Activated CD4-positive, alpha-beta T cell treated with anti-CD3 and anti-CD28 coated beads, Interleukin-2, amount 10 ng/mL, durations not matched to agents 24 days and 14 days (primary cell): ENCODE measurements at places on chromosomes 7 and 10.

GRCh38 chr7:65722361-65722792, 150.5 kb upstream of the VKORC1L1 start:
- no peaks in the 10 kb centered on the region for H3K27me3 ChIP-seq
- peak; percentile 91 for DNase-seq
- no peaks in the 10 kb centered on the region for H3K36me3 ChIP-seq
- peaks cover 4% of the 10 kb centered on the region for H3K4me1 ChIP-seq
- H3K4me3 ChIP-seq: no peak overlapping the region
- no peak overlapping the region for H3K27ac ChIP-seq

DNA sequence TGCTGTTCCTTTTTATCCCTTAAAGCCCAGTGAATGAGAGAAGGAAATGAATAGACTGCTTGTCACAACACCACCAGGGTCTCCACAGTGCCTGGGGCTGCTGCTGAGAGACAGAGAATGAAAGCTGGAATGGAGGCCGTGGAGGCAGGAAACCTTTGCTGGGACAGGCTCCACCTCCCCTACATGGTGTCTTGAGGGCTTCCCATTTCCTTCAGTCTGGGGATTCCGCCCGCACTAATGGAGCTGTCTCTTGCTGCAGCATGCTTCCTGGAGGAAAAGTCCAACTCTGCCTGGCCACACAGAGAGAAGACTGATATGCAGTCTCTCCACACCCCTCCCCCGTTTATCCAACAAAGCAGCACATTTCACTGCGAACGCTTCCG, 54.5 kb downstream of the LRRC4 start:
- H3K27ac ChIP-seq: no peak overlapping the region
- peaks cover 7% of the 10 kb centered on the region for H3K4me1 ChIP-seq
- DNase-seq: no peak
- no peaks in the 10 kb centered on the region for H3K27me3 ChIP-seq
- H3K4me3 ChIP-seq: no peak overlapping the region
- peaks cover 53% of the 10 kb centered on the region for H3K36me3 ChIP-seq

DNA sequence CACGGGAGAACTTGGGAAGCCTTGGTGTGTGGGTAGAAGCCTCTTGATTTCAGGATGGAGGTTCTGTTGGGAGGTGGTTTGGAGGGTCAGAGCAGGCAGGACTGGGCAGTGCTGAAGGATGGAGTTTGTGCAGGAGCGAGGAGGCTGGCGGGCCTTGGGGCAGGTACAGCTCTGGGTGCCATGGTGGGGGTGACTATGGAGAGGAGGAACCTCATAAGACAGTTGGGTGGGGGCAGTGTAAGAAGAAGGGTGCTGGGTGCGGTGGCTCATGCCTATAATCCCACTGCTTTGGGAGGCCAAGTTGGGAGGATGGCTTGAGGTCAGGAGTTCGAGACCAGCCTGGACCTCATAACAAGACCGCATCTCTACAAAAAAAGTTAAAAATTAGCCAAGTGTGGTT, 54.7 kb upstream of the GTF2IRD1 start:
- no peaks in the 10 kb centered on the region for H3K36me3 ChIP-seq
- no peak overlapping the region for H3K4me3 ChIP-seq
- DNase-seq: no peak

DNA sequence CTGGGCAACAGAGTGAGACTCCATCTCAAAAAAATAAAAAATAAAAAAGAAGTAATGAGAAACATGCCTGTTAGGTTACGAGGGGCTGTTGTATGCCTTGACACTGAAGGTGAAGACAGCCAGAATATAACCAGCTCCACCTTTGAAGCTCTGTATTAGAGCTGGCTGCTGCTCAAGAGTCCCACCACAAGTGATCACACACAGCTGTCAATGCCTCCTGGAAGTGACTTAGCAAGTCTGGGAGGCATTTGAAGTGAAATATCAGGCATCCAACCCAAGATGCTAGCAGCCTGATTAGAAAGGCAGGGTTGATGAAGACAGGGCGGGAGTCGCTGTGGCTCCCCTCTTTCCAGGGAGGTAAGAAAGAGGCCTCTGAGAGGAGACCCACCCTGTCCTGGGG, 34.1 kb upstream of the INPP5F start:
- H3K36me3 ChIP-seq: no peaks in the 10 kb centered on the region
- H3K4me1 ChIP-seq: peaks cover 16% of the 10 kb centered on the region
- H3K27ac ChIP-seq: no peak overlapping the region
- no peak overlapping the region for H3K4me3 ChIP-seq
- DNase-seq: no peak

DNA sequence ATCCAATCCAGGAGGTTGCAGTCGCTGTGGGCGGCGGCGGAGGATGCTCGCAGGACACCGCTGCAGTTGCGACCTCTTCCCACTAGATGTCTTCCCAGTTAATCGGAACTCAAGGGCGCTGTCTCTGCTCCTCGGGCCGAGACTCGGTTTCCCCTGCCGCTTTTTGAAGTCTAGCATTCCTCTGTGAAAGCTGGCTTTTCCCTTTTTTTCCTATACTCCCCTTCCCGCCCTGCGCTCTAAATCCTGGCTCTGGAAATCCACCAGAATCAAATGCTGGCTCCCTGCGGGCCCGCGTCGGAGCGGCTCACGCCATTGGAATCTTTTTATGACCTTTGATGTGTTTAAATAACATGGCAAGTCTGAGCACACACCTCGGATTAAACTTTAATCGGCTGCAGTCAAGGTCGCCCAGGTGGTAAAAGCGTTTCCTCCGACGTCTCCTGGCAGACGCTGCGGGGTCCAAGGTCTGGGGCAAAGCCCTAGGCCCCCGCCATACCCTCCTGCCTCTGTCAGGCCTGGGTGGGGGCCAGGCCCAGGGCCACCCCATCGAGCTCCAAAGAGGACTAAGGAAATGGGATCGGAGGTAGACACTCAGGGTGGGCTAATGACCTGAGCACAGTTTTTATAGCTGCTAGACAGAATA, 10.7 kb upstream of the HOXA13 start:
- H3K36me3 ChIP-seq: no peaks in the 10 kb centered on the region
- peaks cover 4% of the 10 kb centered on the region for H3K4me1 ChIP-seq
- H3K27me3 ChIP-seq: peaks cover 90% of the 10 kb centered on the region
- H3K4me3 ChIP-seq: no peak overlapping the region
- peak; percentile 81 for DNase-seq
- H3K27ac ChIP-seq: no peak overlapping the region

GRCh38 chr7:150973571-150974451, 4.3 kb downstream of the KCNH2 start:
- peak overlapping the region; percentile 85 for H3K4me3 ChIP-seq
- DNase-seq: peak; percentile 66
- peaks cover 24% of the 10 kb centered on the region for H3K27me3 ChIP-seq
- peaks cover 23% of the 10 kb centered on the region for H3K4me1 ChIP-seq
- H3K36me3 ChIP-seq: peaks cover 4% of the 10 kb centered on the region

GRCh38 chr7:40715053-40715430, 580.2 kb downstream of the SUGCT start:
- H3K27me3 ChIP-seq: peaks cover 4% of the 10 kb centered on the region
- no peak for DNase-seq
- H3K36me3 ChIP-seq: no peaks in the 10 kb centered on the region
- H3K27ac ChIP-seq: no peak overlapping the region
- peaks cover 2% of the 10 kb centered on the region for H3K4me1 ChIP-seq
- no peak overlapping the region for H3K4me3 ChIP-seq

DNA sequence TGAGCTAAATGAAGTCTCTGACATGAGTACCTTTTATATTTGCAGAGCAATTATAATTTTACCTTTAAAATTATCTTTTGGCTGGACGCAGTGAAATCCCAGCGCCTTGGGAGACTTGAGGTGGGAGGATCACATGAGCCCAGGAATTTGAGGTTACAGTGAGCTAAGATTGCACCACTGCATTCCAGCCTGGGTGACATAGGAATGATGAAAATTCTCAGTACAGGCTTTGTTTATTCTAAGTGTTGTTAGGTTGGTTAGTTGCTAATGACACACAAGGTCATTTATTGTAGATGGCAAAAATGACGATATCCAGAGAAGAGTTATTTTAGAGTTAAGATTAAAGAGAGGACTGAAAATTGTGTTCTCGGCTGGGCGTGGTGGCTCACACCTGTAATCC, 87.6 kb downstream of the XRCC2 start:
- no peak overlapping the region for H3K4me3 ChIP-seq
- no peaks in the 10 kb centered on the region for H3K36me3 ChIP-seq
- no peaks in the 10 kb centered on the region for H3K27me3 ChIP-seq
- H3K27ac ChIP-seq: no peak overlapping the region
- DNase-seq: no peak

DNA sequence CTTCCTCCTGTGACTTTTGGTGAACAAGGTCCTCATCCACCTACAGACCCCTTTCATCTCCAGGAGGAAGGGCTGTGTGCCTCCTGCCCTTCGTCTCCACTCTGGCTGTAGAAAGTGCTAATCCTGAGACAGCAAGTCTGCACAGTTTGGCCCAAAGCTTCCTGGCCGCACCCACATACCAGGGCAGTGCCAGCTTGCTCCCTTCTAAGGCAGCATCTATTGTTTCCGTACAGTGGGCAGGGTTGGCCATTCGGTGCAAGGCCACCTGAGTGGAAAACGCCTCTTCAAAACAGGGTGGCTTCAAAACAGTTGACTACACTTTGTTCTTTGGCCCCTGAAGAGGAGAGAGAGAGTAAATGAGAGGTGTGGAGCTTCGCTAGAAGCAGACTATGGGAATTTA, 134.1 kb upstream of the KLF14 start:
- H3K27me3 ChIP-seq: no peaks in the 10 kb centered on the region
- no peak overlapping the region for H3K4me3 ChIP-seq
- peaks cover 84% of the 10 kb centered on the region for H3K36me3 ChIP-seq
- peaks cover 8% of the 10 kb centered on the region for H3K4me1 ChIP-seq
- DNase-seq: no peak

GRCh38 chr10:24370877-24371276, 161.9 kb downstream of the KIAA1217 start:
- no peaks in the 10 kb centered on the region for H3K36me3 ChIP-seq
- no peak for DNase-seq
- no peak overlapping the region for H3K4me3 ChIP-seq
- H3K4me1 ChIP-seq: no peaks in the 10 kb centered on the region
- H3K27ac ChIP-seq: no peak overlapping the region
- H3K27me3 ChIP-seq: peaks cover 13% of the 10 kb centered on the region

DNA sequence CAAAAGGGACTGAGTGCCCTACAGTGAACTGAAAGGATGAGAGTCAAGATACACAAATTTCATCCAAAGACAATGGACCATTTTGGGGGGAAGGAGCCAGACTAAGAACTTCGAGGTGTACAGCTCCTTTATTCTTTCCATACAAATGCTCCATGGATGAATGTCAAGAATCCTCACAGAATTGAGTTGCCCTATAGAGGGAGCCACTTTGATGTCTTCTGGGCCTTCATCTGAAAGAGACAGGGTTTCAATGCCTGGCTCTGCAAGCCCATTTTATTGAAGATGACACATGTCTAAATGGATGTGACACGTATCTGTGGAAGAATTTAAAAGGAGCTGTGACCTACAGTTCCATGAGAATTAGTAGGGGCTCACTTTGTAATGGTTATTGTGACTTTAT, 32.0 kb upstream of the NRG3 start:
- H3K36me3 ChIP-seq: no peaks in the 10 kb centered on the region
- H3K4me1 ChIP-seq: no peaks in the 10 kb centered on the region
- DNase-seq: no peak
- no peaks in the 10 kb centered on the region for H3K27me3 ChIP-seq

GRCh38 chr10:92691591-92692079, 1.9 kb downstream of the HHEX start:
- no peak overlapping the region for H3K27ac ChIP-seq
- H3K4me3 ChIP-seq: peak overlapping the region; percentile 51
- DNase-seq: peak; percentile 64
- peaks cover 16% of the 10 kb centered on the region for H3K4me1 ChIP-seq
- peaks cover 68% of the 10 kb centered on the region for H3K27me3 ChIP-seq

DNA sequence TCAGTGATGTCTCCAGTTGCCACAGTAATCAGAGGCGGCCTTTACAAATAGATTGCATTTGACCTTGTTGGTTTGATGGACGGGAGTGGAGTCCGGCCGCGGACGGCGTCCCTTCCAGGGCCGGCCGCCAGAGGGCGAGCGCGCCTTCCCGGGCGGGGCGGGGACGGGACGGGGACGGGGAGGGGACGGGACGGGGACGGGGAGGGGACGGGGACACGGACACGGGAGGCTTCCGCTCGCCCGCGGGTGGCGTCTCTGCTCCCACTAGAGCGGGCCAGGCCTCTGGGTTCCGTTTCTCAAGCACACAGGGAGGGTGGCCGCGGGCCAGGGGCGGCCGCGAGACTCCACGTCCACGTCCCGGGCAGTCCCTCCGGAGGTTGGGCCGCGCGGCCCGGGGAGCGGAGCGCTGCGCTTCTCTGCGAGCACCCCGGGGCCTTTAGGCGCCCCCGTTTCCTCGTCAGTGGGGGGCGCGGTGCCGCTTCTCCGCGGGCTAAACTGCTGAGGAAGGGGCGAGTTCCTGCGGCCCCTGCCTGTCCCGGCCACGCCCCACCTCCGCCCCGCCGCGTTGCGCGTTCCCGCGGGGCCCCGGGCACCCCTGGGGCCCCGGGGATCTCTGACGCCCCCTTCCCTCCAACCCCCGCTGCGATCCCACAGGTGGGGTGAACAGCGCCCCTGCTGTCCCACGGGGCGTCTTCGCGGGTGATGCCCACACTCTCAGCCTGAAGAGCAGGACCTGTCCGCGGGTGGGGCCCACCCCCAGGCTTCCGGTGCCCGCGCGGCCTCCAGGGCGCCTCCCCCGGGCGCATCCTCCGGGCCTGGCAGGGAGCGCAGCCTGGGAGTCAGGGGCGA, 84.2 kb upstream of the MKI67 start:
- peaks cover 16% of the 10 kb centered on the region for H3K27me3 ChIP-seq
- peak overlapping the region; percentile 81 for H3K4me3 ChIP-seq
- peaks cover 2% of the 10 kb centered on the region for H3K36me3 ChIP-seq
- peak overlapping the region; percentile 74 for H3K27ac ChIP-seq
- peak; percentile 94 for DNase-seq

GRCh38 chr10:112622786-112623185, 175.8 kb downstream of the VTI1A start:
- H3K27ac ChIP-seq: no peak overlapping the region
- no peak overlapping the region for H3K4me3 ChIP-seq
- no peaks in the 10 kb centered on the region for H3K36me3 ChIP-seq
- DNase-seq: no peak

- peaks cover 6% of the 10 kb centered on the region for H3K4me1 ChIP-seq
- DNase-seq: no peak
- H3K27ac ChIP-seq: no peak overlapping the region
- H3K27me3 ChIP-seq: peaks cover 1% of the 10 kb centered on the region
Measured at GRCh38 chr7:132402751-132403245, 173.5 kb downstream of the PLXNA4 start.

DNA sequence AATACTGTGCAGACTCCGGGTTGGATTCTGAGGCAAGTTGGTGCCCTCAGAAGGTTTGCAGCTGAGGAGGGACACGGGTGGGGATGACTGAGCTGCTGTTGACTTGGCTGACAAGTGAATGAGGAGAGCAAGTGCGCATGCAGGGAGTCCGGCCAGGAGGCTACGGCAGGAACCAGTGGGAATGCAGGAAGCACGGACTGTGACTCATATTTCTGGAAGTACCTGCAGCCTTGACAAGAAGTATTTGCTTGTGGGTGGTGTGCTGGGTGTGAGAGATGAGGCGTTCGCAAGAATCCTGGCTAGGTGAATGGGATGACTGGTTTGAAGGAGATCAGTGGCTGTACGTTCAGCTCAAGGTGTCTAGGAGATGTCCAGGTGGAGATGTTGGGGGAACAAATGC, 30.8 kb upstream of the FXYD4 start:
- H3K27ac ChIP-seq: no peak overlapping the region
- no peak overlapping the region for H3K4me3 ChIP-seq
- H3K4me1 ChIP-seq: peaks cover 23% of the 10 kb centered on the region
- H3K36me3 ChIP-seq: no peaks in the 10 kb centered on the region
